GM23248 (cell line): ENCODE measurements at places on chromosomes 12 and 14.

DNA sequence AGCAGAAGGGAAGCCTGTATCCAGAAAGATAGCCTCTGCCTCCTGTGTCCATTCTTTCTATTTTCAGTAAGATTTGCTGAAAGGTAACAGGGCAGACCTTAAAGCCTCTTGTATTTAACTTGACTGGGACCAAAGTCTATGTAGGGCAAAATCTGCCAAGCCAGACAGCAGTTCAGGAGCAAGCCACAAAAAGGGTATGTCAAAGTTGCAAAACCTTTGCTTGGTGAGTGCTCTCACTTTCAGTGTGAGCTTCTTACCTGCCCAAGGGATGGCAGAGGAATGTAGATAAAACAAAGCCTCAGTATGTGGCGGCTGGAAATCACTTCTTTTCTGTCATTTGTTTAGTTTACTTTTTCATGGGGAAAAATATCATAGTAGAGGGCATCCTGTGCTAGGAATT, 63.1 kb downstream of the PLEKHG7 start:
- no peak overlapping the region for H3K4me3 ChIP-seq
- H3K27me3 ChIP-seq, result no peaks in the 10 kb centered on the region
- no peaks in the 10 kb centered on the region for H3K36me3 ChIP-seq

- H3K4me3 ChIP-seq, result 0 out of 2 replicates have a peak overlapping the region, but pooled peaks have one; percentile 4
- no peaks in the 10 kb centered on the region for H3K36me3 ChIP-seq
- peaks cover 71% of the 10 kb centered on the region for H3K4me1 ChIP-seq
- H3K27ac ChIP-seq, result peak overlapping the region; percentile 17
- peak; percentile 64 for DNase-seq
Observed at GRCh38 chr12:69509308-69509736, 39.1 kb downstream of the FRS2 start.

- H3K27ac ChIP-seq, result no peak overlapping the region
- H3K4me3 ChIP-seq, result no peak overlapping the region
- no peaks in the 10 kb centered on the region for H3K4me1 ChIP-seq
- no peaks in the 10 kb centered on the region for H3K27me3 ChIP-seq
- no peak for DNase-seq
Observed at GRCh38 chr12:123743002-123743401, 19.1 kb upstream of the DNAH10 start.

GRCh38 chr12:65122703-65123102, 1.6 kb upstream of the WIF1 start:
- H3K27ac ChIP-seq, result no peak overlapping the region
- no peak overlapping the region for H3K4me3 ChIP-seq
- DNase-seq, result no peak
- peaks cover 83% of the 10 kb centered on the region for H3K27me3 ChIP-seq
- no peaks in the 10 kb centered on the region; the same call in 1 of the 2 replicates for H3K4me1 ChIP-seq
- H3K36me3 ChIP-seq, result no peaks in the 10 kb centered on the region

DNA sequence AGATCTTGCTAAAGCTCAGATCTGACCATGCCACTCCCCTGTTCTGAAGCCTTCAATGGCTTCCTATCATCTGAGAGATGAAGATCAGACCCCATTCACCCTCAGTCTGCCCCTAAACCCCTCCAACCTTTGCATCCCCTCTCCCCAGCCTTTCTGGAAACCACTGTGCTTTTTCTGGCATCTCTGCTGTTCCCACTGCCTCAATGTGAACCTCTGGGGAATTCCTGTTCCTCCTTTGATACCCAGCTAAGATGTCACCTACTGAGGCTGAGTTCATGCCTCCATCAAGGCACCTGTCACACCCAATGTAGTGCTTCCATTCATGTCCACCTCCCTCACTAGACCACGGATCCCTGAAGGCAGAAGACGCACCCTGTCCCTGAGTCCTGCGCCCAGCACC, 19.3 kb downstream of the CYP46A1 start:
- H3K27me3 ChIP-seq, result no peaks in the 10 kb centered on the region
- H3K36me3 ChIP-seq, result no peaks in the 10 kb centered on the region
- no peak for DNase-seq
- H3K4me3 ChIP-seq, result no peak overlapping the region
- no peak overlapping the region for H3K27ac ChIP-seq
- H3K4me1 ChIP-seq, result no peaks in the 10 kb centered on the region

GRCh38 chr12:46557539-46558373, 185.2 kb upstream of the SLC38A2 start:
- H3K4me1 ChIP-seq, result peaks cover 92% of the 10 kb centered on the region
- peak overlapping the region; percentile 51 for H3K4me3 ChIP-seq
- peak overlapping the region; percentile 94 for H3K27ac ChIP-seq
- H3K27me3 ChIP-seq, result no peaks in the 10 kb centered on the region
- H3K36me3 ChIP-seq, result no peaks in the 10 kb centered on the region

- peaks cover 42% of the 10 kb centered on the region for H3K27me3 ChIP-seq
- H3K36me3 ChIP-seq, result no peaks in the 10 kb centered on the region
- no peak overlapping the region for H3K27ac ChIP-seq
- DNase-seq, result no peak
Observed at GRCh38 chr12:52675301-52675701, 4.9 kb downstream of the KRT1 start.

- no peak for DNase-seq
- no peak overlapping the region for H3K27ac ChIP-seq
- H3K4me1 ChIP-seq, result peaks cover 22% of the 10 kb centered on the region
- H3K36me3 ChIP-seq, result no peaks in the 10 kb centered on the region
- H3K4me3 ChIP-seq, result no peak overlapping the region
Observed at GRCh38 chr12:76471579-76471978, 88.0 kb downstream of the OSBPL8 start.
